Umbilical cord (tissue), 2 donors: ENCODE measurements at places on chromosomes 5 and 9.
A peak's percentile ranks its signal among the peaks of the same experiment; 100 is the strongest.

- DNase-seq, result no peak
Measured at GRCh38 chr5:81241961-81242648, 9.0 kb downstream of the CKMT2 start.

DNA sequence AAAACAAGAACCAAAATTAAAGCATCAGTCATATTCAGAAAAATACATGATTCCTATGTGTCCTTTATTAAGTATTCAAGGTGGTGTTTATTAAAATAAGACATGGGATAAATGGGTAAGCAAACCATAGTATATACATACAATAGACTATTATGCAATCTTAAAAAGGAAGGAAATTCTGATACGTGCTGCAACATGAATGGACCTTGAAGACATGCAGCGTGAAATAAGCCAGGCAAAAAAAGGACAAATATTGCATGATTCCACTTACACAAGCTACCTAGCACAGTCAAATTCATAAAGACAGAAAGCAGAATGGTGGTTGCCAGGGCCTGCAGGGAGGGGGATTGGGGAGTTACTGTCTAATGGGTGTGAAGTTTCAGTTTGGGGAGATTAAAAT is 127.7 kb downstream of the DMAC1 start:
- no peak for DNase-seq

- DNase-seq, result peak; percentile 82
Measured at GRCh38 chr5:33854733-33855151, 37.0 kb downstream of the ADAMTS12 start.

- no peak for DNase-seq
Measured at GRCh38 chr9:20112205-20112783, 323.5 kb upstream of the SLC24A2 start.

- peak; percentile 85 for DNase-seq
Measured at GRCh38 chr9:81499021-81499454, 190.3 kb downstream of the TLE1 start.

- DNase-seq, result no peak
Measured at GRCh38 chr5:29307478-29307877, 1886.0 kb upstream of the CDH6 start.

- no peak for DNase-seq
Measured at GRCh38 chr5:35370871-35371270, 140.6 kb upstream of the PRLR start.

DNA sequence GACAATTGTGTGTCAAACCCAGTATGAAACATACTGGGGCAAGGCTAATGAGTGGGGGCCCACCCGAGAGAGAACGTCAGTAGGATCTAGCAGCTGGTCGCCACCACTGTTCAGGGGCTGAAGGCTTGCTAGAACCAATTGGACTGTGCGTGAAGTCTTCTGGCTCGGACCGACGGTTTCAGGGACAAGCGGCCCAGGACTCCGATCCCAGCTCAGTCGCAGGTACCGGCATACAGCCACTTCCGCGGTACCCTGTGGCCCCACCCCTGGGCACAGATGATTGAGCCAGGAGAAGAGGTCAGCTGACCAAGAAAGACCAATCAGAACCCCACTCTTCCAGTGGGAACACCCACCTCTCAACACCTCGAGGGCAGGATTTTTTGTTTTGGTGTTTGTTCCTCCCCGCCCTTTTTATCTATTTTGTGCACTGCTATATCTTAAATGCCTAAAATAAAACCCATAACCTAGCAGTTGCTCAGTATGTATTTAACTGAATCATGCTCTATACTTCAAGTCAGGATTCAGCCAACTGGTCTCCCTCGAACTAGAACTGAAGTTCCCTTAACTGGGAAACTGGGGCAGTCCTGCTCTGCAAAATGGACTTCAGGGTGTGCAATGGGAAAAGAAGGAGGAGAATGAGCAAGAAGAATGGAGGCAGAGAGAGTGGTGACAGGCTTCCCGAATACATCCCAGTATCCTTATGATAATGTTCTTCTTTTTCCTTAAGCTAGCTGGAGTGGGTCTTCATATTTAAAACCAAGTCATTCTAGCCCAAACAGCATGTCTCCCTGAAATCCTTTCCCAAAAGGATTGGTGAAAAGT is 21.1 kb upstream of the CPEB4 start:
- no peak for DNase-seq

DNA sequence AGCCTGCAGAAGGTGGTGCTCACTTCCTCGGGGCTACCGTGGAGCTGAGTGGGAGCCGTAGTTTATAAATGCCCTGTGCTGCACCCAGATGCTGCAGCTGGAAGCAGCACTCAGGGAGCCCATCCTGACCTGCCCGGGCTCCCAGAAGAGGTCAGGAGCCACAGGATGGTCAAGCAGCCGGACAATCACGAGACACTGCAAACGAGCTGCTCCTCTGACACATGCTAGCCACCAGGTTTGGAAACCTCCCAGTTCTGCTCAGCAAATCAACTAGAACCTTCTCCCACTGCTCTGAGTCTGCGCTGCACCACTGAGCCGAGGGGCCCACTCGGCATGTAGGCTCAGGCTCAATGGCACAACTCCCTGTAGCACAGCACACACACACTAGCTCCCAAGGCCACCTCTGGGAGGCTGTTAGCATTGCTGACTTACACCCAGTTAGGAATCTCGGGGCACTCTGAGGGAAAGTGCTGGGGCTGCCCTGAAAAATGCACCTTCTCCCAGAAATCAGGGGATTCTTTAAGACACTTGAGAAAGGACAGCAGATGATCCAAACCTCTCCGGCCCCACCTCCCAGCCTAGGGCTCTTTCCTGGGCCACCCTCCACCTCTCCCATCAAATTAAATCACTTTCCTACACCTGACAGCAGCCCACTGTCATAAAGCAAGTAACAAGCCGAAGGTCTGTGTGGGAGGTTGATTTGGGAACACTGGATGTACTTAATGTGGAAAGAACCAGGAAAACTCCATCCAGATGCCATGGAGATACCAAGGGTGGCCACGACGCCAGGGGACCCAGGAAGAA is 59.1 kb downstream of the PSMB7 start:
- DNase-seq, result no peak

- DNase-seq, result no peak
Measured at GRCh38 chr9:4590430-4591122, 71.5 kb upstream of the PLPP6 start.

GRCh38 chr9:31146485-31147166 is 1237.8 kb upstream of the ACO1 start:
- DNase-seq, result no peak

- no peak for DNase-seq
Measured at GRCh38 chr5:57626703-57627102, 144.1 kb upstream of the ACTBL2 start.

DNA sequence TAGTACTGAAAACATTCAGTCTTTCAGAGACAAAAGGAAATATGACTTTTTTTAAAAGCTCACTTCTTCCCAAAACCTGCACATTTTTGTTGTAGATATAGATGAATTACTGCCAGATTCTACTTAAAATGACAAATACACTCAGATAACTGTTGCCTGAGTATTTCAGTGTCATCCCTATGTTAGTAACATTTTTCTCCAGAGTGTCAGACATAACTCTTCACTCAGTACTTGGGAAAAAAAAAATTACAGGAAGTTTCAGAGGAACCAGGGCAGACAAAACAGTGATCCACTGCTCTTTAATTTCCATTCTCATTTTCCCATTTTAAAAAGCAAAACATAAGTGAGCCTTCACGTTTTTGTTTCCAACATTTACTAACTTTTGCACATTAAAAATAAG is 79.3 kb upstream of the ITGA1 start:
- DNase-seq, result no peak

- DNase-seq, result no peak
Measured at GRCh38 chr9:37639841-37640240, 10.9 kb upstream of the FRMPD1 start.

DNA sequence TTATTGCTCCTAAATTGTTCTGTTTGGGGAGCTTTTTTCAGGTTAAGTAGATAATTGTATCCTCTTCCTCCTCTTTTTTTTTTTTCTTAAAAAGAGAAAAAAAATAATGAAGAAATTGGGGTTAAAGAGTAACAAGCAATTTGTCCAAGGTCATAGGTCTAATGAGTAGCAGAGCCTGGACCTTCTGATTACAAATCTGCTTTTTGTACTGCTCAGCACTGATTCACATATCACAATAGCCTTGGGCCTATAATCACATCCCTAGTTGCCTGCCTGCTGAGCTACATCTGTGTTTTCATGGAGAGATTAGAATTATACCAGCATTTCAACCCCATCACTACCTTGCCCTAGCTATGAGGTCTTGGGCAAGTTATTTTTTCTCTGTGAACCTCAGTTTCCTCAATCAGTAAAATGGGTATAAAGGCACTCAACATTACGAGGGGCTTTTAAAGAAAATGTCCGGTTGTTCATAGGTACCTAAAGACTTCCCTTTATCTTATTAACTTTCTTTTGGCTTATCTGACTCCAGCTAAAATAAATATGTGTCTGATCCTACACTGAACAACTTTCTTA is 152.3 kb downstream of the BAAT start:
- DNase-seq, result no peak

GRCh38 chr5:110580625-110581024 is 145.8 kb downstream of the TMEM232 start:
- DNase-seq, result no peak

- DNase-seq, result peak; percentile 68
Measured at GRCh38 chr5:168085261-168086031, 206.0 kb upstream of the WWC1 start.

GRCh38 chr9:124320062-124320973 is 62.6 kb downstream of the NEK6 start:
- peak; percentile 67 for DNase-seq

- DNase-seq, result no peak
Measured at GRCh38 chr5:10420932-10421331, 20.7 kb upstream of the ROPN1L start.

- peak; percentile 88 for DNase-seq
Measured at GRCh38 chr9:134670042-134670525, 28.5 kb downstream of the COL5A1 start.

- DNase-seq, result no peak
Measured at GRCh38 chr9:21873540-21874221, 71.2 kb downstream of the MTAP start.

- DNase-seq, result peak; percentile 42
Measured at GRCh38 chr5:73908395-73908794, 282.4 kb downstream of the ARHGEF28 start.

DNA sequence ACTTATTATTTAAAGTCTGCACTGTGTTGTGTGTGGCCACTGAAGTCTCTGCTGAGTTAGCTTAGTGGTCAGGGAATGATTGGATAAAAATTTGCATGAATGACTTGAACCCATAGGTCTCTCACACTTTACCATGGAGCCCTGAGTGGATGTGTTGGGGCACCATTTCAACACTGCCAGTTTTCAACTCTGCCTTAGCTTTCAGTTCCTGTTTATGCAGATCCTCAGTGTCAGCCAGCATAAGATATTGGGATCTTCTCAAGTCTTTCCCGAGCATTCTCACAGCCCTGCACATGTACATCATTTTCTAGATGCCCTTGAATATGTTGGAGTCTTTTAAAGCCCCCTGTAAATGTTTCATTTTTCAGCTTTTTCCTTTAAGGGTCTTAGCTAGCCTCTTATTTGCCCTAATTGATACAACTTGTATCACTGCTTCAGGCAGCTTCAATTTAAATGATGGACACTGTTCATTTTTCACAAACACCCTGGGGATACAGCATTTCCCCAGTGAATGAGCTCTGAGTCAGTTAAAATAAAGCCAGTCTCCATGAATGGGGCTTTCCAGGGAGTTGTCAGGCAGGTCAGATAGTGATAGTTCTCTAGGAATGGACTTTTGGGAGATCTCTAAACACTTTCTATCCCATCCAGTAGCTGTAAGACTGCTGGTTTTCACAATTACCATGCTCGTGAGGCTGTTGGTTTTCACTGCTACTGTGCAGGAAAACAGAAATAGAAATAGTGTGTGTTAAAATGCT is 211.9 kb upstream of the PAPPA start:
- no peak for DNase-seq

DNA sequence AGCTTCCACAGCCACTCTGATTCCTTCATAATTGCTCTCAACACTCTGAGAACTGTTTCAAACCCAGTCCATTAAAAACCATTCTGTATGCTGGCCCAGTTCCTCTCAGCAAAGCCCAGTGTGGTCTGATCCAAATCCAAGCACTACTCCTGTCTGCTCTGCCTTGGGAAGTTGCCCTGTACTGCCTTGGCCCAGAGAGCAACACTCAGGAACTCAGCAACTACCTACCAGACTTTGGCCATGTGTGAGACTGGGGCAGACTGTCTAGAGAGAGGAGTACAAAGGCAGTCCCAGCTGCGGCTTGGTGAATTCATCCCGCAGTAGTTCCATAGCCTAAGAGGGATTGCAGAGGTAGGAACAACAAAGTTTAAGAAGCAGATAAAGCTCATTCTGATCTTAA is 214.4 kb downstream of the MCTP1 start:
- no peak for DNase-seq

GRCh38 chr9:100111235-100111634 is 12.2 kb downstream of the INVS start:
- no peak for DNase-seq

GRCh38 chr5:58208674-58209073 is 251.2 kb downstream of the PLK2 start:
- DNase-seq, result no peak

DNA sequence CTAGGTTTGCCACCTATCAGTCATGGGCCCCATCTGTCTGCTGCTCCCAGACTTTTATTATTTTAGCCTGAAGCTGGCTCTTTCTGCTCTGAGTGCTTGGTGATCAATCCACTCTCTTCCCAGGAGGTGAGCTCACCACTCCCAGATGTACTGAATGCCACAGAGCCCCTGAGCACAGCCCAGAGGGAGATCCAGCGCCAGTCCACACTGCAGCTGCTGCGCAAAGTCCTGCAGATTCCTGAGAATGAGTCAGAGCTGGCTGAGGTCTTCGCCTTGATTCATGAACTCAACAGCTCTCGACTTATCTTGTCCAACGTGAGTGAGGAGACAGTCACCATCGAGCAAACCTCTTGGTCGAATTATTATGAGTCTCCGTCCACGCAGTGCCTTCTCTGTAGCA is 36.0 kb downstream of the HMGXB3 start:
- peak; percentile 94 for DNase-seq

- peak; percentile 4 for DNase-seq
Measured at GRCh38 chr5:84564321-84565075, 179.8 kb upstream of the EDIL3 start.

- no peak for DNase-seq
Measured at GRCh38 chr5:171911152-171911551, 95.3 kb downstream of the FBXW11 start.

- peak; percentile 77 for DNase-seq
Measured at GRCh38 chr9:116155698-116156039, 2.1 kb downstream of the PAPPA start.

GRCh38 chr5:163916861-163917260 is 411.4 kb downstream of the MAT2B start:
- DNase-seq, result no peak

DNA sequence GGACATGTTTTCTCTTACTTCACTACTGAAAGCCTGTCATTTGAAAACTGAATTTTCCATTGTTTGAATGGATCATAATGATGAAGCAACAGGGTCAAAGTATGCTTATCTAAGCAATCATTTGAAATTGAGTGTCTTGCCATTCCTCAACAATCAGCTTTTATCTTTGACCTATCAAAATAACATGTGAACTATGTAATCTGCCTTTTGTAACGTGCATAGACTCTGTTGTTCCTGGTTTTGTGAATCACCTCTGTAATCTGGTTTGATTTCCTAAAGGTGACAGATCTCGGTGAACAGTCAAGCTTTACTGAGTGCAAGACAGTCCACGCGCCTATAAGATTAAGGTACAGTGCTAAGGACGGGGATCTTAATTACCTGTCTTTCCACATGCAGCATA is 3.3 kb downstream of the MEF2C start:
- DNase-seq, result no peak

- DNase-seq, result no peak
Measured at GRCh38 chr9:128051932-128052709, 15.0 kb downstream of the NAIF1 start.
